ENCODE measurements at places on chromosomes 4 and X. TPM values are rescaled to one million over a fixed set of nuclear protein-coding genes. Genes with fewer than 3 reads are reported as not detected.

The SMIM10L2A gene
- 10.3 TPM for polyA plus RNA-seq

The KLF3 gene
- 64.9 TPM for polyA plus RNA-seq

The MAGEA2B gene
- polyA plus RNA-seq, result not detected

The PDHA1 gene
- 209 TPM for polyA plus RNA-seq

The USP17L22 gene
- polyA plus RNA-seq, result not detected

The ZNF711 gene
- 90.4 TPM for polyA plus RNA-seq

The AADAT gene
- polyA plus RNA-seq, result 23.9 TPM

The UTP14A gene
- polyA plus RNA-seq, result 26.2 TPM

The CEP44 gene
- 19.3 TPM for polyA plus RNA-seq

All from right renal cortex interstitium (tissue), 3 donors.